Progenitor cell of endocrine pancreas (in vitro differentiated cells): ENCODE measurements at places on chromosomes 1 and 21.

GRCh38 chr1:32703479-32704291 lies 1.1 kb upstream of the SYNC start:
- peaks cover 39% of the 10 kb centered on the region for H3K27me3 ChIP-seq
- H3K27ac ChIP-seq = peak overlapping the region; percentile 5
- H3K4me3 ChIP-seq = peak overlapping the region; percentile 71
- DNase-seq = no peak

DNA sequence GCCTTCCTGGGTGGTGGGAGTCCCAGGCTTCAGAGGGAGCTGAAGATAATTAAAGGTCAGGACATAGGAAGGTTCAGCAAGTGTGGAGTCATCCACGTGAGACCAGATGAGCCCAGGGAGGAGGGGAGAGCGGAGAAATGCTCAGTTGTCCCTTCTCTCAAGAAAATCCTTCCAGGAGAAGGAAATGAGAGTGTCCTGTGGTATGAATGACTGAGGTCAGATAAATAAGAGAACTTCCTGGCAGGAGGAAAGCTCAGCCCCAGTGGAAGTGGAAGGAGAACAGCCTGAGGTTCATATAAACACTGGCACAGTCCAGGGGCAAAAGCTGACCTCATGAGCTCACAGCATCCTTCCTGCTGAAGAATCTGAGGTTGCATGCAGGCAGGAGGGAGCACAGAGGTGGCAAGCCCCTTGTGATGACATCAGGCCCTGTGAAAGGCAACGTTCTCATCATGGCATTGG lies 97.6 kb downstream of the NAV1 start:
- no peaks in the 10 kb centered on the region for H3K4me1 ChIP-seq
- no peak for DNase-seq
- H3K4me3 ChIP-seq = no peak overlapping the region
- H3K27me3 ChIP-seq = peaks cover 15% of the 10 kb centered on the region
- peak overlapping the region; percentile 42 for H3K27ac ChIP-seq

GRCh38 chr1:18907021-18907916 lies 4.9 kb upstream of the ALDH4A1 start:
- H3K36me3 ChIP-seq = peaks cover 6% of the 10 kb centered on the region
- H3K27me3 ChIP-seq = no peaks in the 10 kb centered on the region
- DNase-seq = peak; percentile 34
- H3K27ac ChIP-seq = peak overlapping the region; percentile 69
- H3K4me3 ChIP-seq = no peak overlapping the region
- peaks cover 5% of the 10 kb centered on the region for H3K4me1 ChIP-seq

GRCh38 chr1:8285103-8285502 lies 32.8 kb upstream of the SLC45A1 start:
- H3K4me3 ChIP-seq = no peak overlapping the region
- H3K27me3 ChIP-seq = no peaks in the 10 kb centered on the region
- H3K36me3 ChIP-seq = no peaks in the 10 kb centered on the region
- H3K4me1 ChIP-seq = peaks cover 8% of the 10 kb centered on the region

GRCh38 chr1:241332037-241332409 lies 25.0 kb downstream of the RGS7 start:
- no peaks in the 10 kb centered on the region for H3K36me3 ChIP-seq
- no peak overlapping the region for H3K4me3 ChIP-seq
- no peaks in the 10 kb centered on the region for H3K27me3 ChIP-seq
- DNase-seq = no peak

- no peak for DNase-seq
- no peaks in the 10 kb centered on the region for H3K36me3 ChIP-seq
- H3K27me3 ChIP-seq = peaks cover 82% of the 10 kb centered on the region
- no peak overlapping the region for H3K4me3 ChIP-seq
- H3K27ac ChIP-seq = no peak overlapping the region
Measured at GRCh38 chr1:47235806-47236205, 3.8 kb upstream of the TAL1 start.

DNA sequence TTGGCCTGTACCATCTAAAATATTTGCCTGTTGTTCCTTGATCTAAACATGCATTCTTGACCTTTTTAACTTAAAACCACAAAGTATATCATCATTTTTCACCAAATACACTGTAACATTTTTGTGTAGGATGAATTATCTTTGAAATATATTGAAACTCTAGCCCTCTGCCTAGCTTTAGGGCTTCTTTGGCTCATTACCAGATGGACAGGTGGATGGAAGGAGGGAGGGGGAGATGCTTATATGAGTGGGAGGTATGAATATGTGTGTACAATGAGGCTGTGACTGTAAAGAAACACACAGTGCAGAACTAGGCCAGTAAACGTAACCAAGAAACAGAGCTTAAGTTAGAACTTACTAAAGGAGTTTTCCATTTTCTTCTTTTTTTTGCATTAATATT lies 118.5 kb downstream of the ESRRG start:
- H3K27me3 ChIP-seq = peaks cover 2% of the 10 kb centered on the region
- H3K4me3 ChIP-seq = no peak overlapping the region
- H3K36me3 ChIP-seq = no peaks in the 10 kb centered on the region
- peaks cover 29% of the 10 kb centered on the region for H3K4me1 ChIP-seq
- no peak overlapping the region for H3K27ac ChIP-seq

DNA sequence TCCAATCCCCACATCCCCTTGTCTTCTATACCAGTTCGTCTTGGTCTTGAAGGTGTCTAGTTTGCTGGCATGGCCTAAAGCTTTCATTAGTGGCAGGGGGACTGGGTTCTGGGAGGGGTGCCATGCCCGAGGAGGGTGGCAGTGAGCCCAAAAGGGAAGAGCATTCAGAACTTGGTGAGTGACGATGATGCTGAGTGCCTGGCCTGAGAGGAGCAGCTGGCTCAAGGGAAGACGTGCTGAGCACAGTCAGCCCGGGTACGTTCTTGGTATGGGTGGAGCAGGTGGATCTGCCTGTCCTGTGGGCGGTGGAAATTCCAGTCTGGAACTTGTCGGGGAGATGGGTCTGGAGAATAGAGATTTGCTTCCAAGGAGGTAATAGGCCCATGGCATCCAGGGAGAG lies 4.6 kb downstream of the FDPS start:
- H3K27me3 ChIP-seq = no peaks in the 10 kb centered on the region
- H3K4me1 ChIP-seq = peaks cover 17% of the 10 kb centered on the region
- H3K27ac ChIP-seq = no peak overlapping the region
- peak overlapping the region; percentile 31 for H3K4me3 ChIP-seq

DNA sequence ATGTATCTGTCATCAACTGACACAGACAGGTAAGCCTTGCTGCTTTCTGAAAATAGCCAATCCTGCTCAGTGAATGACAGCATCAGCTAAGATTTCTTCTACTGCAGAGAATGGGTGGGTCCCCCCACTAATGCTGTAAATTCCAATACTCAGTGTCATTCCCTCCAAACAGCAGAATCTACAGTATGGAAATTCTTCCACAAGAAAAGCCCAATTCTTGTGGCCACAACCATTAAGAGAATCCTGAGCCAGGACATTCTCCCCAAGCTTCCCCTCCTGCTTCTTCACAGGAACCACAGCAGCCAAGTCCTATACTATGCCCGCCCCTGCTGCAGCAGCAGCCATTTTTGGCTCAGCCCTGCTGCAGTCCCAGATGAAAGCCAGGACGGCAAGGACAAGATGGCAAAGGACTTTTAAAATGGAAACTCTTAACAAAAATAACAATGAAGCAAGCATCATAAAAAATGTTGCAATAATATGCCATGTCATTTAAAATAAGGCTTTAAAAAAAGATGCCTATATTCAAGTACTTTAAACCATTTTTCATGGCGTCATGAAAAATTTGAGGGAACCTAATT lies 26.8 kb downstream of the EIF4G3 start:
- peak overlapping the region; percentile 29 for H3K27ac ChIP-seq
- H3K27me3 ChIP-seq = no peaks in the 10 kb centered on the region
- H3K36me3 ChIP-seq = peaks cover 3% of the 10 kb centered on the region
- DNase-seq = no peak
- H3K4me3 ChIP-seq = no peak overlapping the region

DNA sequence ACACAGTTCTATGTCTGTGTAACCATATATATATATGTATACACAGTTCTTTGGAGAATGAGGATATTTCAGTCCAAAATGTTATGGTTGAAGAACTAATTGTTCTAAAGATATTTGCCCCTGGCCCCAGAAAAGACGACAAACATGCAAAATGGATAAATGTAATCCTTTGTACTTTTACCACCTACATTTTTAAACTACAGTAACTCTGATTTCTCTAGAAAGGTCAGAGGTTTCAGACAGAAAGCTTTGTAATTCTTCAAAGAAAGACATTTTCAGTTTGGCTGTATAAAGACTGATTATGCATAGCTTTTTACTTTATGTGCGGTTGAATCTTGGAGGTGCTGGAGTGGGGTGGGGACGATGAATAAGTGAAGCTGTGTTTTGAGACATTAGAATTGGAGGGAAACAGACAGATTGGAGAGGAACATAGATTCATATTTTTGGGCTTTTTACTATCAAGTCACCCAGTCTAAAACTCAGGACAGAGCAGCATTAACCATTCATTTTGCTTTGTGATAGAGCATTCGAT lies 16.6 kb downstream of the NFIA start:
- H3K27ac ChIP-seq = no peak overlapping the region
- no peak overlapping the region for H3K4me3 ChIP-seq
- no peak for DNase-seq
- H3K36me3 ChIP-seq = no peaks in the 10 kb centered on the region
- H3K27me3 ChIP-seq = peaks cover 85% of the 10 kb centered on the region
- H3K4me1 ChIP-seq = no peaks in the 10 kb centered on the region

GRCh38 chr1:181789395-181789794 lies 272.1 kb downstream of the ZNF648 start:
- no peaks in the 10 kb centered on the region for H3K36me3 ChIP-seq
- H3K4me1 ChIP-seq = peaks cover 4% of the 10 kb centered on the region
- no peak overlapping the region for H3K4me3 ChIP-seq
- no peaks in the 10 kb centered on the region for H3K27me3 ChIP-seq
- no peak overlapping the region for H3K27ac ChIP-seq

- H3K27ac ChIP-seq = no peak overlapping the region
- no peak overlapping the region for H3K4me3 ChIP-seq
- no peaks in the 10 kb centered on the region for H3K27me3 ChIP-seq
- DNase-seq = no peak
- H3K36me3 ChIP-seq = peaks cover 3% of the 10 kb centered on the region
Measured at GRCh38 chr1:55386456-55386855, 171.3 kb upstream of the USP24 start.

GRCh38 chr1:84774669-84775534 lies 84.6 kb upstream of the SSX2IP start:
- H3K27ac ChIP-seq = no peak overlapping the region
- H3K4me3 ChIP-seq = no peak overlapping the region
- H3K4me1 ChIP-seq = peaks cover 15% of the 10 kb centered on the region
- no peak for DNase-seq

GRCh38 chr1:15618655-15619525 lies 1.6 kb downstream of the DDI2 start:
- peaks cover 2% of the 10 kb centered on the region for H3K36me3 ChIP-seq
- H3K4me1 ChIP-seq = peaks cover 30% of the 10 kb centered on the region
- peak overlapping the region; percentile 91 for H3K4me3 ChIP-seq
- DNase-seq = no peak
- peak overlapping the region; percentile 96 for H3K27ac ChIP-seq
- H3K27me3 ChIP-seq = no peaks in the 10 kb centered on the region

DNA sequence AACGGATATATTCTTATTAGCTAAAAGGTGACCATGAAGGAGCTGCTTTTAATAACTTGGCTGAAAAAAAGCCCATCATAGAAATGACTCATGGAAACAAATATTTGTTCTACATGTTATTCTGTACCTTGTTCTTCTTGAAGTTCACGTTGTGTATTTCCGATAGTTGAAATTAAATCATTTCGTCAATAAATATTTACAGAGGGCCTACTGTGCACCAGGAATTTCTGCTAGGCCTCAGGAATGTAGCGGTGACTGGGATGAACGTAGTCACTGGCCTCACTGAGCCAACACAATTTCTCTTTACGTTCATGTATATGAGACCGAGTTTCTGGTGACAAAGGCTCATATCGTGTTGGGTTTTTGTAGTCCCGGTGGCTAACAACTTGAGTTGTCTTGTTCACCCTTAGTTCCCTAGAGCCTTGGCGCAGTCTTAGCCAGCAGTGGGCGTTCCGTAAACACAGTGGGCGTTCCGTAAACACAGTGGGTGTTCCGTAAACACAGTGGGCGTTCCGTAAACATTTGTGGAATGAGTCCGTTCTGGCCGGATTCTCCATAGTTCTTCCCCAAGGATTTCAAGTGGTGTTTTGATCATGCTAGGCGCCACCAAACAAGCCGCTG lies 53.2 kb upstream of the VAMP3 start:
- no peak overlapping the region for H3K4me3 ChIP-seq
- H3K27me3 ChIP-seq = no peaks in the 10 kb centered on the region
- H3K27ac ChIP-seq = no peak overlapping the region
- DNase-seq = no peak
- H3K36me3 ChIP-seq = peaks cover 2% of the 10 kb centered on the region

GRCh38 chr1:44359234-44359935 lies 4.3 kb upstream of the ERI3 start:
- H3K36me3 ChIP-seq = no peaks in the 10 kb centered on the region
- DNase-seq = no peak
- H3K4me1 ChIP-seq = peaks cover 15% of the 10 kb centered on the region
- H3K4me3 ChIP-seq = no peak overlapping the region

DNA sequence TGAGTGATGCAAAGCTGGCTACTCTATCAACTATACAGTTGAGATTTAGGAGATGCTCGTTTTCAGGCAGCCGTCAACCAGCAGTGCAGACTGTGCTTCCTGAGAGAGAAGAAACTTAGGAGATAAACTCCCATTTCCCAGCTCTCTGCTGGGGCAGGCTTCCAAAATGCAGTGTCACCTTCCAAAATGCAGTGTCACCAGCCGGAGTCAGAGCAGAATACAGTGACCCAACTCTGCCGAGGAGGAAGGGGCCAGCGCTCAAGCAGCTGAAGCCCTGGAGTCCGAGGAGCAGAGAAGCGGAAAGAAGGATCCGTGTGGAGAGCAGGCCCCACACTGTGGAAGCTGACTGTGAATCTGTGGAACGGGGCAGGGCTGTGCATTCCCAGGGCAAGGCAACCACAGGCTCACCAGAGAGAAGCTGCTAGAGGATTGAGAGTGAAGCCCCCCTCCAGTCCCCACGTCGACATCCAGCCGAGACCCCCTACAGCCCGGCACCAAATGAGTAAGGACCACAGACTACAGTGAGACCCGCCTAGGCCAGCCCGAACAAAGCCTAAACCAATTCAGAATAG lies 703 bp upstream of the KRTAP12-1 start:
- peaks cover 58% of the 10 kb centered on the region for H3K27me3 ChIP-seq
- peaks cover 15% of the 10 kb centered on the region for H3K4me1 ChIP-seq
- no peak overlapping the region for H3K27ac ChIP-seq

DNA sequence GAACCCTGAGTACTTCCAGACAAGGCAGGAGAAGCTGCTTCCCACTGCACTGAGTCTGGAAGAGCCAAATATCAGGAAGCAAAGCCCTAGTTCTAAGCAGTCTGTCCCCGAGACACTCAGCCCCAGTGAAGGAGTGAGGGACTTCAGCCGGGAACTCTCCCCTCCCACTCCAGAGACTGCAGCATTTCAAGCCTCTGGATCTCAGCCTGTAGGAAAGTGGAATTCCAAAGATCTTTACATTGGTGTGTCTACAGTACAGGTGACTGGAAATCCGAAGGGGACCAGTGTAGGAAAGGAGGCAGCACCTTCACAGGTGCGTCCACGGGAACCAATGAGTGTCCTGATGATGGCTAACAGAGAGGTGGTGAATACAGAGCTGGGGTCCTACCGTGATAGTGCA lies 33.1 kb upstream of the VAMP3 start:
- DNase-seq = no peak
- no peak overlapping the region for H3K4me3 ChIP-seq
- no peaks in the 10 kb centered on the region for H3K4me1 ChIP-seq
- H3K36me3 ChIP-seq = peaks cover 24% of the 10 kb centered on the region
- H3K27me3 ChIP-seq = no peaks in the 10 kb centered on the region

- H3K27me3 ChIP-seq = no peaks in the 10 kb centered on the region
- H3K4me1 ChIP-seq = peaks cover 2% of the 10 kb centered on the region
- H3K4me3 ChIP-seq = no peak overlapping the region
- no peak for DNase-seq
Measured at GRCh38 chr21:32147041-32147440, 131.8 kb downstream of the MIS18A start.
